ENCODE measurements at places on chromosomes 1 and 21.

DNA sequence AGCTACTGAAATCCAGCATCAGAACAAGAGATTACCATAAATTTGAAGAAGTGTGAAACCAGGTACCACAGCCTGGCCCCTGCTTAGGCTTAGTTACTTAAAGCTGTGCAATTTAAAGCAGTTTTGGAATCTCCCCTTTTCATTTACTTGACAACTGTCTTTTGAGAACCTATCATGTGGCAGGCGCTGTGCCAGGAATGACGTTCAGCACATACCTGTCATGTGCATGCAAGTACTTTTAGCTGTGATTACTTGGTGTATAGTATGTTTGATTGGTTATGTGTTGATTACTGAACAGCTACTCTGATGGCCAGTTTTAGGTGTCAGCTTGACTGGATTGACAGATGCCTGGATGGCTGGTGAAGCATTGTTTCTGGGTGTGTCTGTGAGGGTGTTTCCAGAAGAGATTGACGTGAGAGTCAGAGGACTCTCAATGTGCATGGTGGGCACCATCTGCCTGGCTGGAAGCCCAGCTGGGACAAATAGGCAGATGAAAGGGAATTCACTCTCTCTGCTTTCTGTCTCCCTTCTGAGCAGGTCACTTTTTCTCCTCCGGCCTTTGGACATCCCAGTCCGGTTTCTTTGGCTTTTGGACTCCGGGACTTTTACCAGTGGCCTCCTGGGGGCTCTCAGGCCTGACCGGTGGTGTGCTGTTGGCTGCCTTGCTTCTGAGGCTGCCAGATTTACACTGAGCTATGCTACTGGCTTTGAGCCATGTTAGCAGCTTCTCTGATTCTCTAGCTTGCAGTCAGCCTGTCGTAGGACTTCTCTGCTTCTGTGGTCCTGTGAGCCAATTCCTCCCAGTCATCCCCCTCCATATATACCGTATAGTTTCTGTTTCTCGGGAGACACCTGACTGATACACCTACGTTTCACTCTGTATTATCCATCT, 178.0 kb downstream of the RYR2 start:
- no peak for DNase-seq

GRCh38 chr1:111212634-111213335, 12.3 kb upstream of the DENND2D start:
- DNase-seq, result no peak

- DNase-seq, result no peak
Measured at GRCh38 chr1:25727635-25728286, 72.2 kb upstream of the SELENON start.

GRCh38 chr1:235742914-235743599, 93.5 kb upstream of the GNG4 start:
- DNase-seq, result no peak

DNA sequence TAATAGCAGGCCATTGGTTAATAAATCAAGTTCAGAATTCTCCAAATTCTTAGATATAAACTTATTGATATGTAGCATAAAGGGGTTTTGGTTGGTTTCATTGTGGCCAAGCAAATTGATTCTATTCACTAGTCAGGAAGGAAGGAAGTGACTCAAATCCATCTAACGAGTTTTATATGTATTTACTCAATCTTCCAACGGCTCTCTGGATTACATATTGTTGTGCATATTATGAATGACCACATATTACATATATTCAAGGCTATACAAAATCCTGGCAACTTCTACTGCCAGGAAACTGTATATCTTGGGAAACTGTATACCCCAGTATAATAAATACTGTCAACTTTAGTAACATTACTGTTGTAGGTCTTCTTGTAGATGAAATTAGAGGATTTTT, 20.1 kb upstream of the PDE4B start:
- DNase-seq, result no peak

DNA sequence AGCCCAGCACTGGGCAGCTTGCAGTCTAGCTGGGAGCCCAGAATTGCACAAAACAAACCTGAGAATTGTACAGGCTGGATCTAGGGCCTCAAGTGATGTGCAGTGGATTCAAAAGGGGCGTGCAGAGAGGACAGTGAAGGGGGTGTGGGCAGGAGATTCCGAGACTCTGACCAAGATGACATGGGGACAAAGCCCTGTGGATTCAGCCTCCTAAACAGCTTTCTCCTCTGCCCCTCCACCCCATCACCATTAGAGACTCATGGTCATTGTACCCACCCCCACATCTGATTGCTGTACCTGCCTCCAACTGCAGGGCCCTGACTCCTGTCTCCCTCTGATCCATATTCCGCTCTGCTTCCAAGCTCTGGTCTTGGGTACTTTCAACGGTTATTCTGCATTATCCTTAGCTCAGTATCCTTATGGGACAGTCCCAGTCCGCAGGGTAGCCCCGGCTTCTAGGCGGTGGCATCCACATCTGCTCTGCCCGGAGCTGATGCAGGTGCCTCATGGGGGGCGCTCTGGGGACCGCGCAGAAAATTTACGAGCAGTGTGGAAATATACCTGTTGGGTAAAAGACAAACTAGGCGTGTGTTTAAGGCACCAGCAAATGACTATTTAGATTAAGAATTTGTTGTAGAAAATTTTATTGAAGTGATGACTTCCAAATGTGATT, 1.7 kb upstream of the BMP8A start:
- no peak for DNase-seq

DNA sequence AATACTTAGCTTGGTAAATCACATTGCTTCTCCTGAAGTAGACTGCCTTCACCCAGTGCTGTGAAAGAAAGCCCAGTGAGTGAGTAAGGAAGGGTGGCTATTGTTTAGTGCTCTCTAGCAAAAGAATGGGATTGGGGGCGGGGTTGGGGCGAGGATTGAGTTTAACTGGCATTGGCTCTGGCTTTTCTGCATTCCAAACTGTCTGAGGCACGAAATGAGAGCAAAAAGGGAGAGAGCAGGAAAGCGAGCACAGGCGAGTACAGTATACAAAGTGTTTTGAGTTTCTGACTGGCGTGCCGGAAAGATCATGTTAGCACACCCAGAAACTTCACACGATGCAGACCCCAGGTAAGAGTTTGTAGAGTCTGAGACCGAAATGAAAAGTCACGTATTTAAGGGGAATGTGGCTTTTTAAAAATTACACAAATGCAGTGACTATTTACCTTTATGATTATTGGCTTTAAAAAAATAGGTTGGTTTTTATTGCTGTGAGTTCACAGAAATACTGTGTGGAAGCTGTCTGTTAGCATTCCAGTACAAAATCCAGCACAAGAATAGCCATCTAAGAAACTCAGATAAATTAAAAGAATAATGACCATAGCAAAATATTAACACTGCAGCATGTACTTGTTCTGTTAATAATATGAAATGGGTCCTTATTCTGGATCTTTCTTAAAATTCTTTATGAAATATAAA, 155.4 kb downstream of the CLEC20A start:
- no peak for DNase-seq

DNA sequence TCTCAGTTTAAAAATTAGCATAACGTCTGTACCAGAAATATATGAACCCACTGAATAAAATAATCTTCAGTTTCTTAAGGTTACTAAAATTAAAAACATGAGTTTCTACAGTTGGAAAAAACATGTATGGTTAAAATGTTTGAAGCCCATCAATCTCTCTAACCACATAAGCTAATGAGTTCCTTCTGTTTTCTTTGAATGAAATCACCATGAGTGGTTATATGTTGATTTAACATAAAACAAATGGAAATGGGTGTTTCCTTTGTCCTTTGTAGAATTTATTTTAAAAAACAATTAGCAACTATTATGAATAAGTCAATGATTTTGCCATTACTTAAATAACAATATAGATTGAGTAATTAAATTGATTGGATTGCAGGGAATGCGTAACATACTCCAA, 3.0 kb upstream of the ADGRL2 start:
- DNase-seq, result no peak

GRCh38 chr1:72018562-72018961, 263.8 kb downstream of the NEGR1 start:
- no peak for DNase-seq

GRCh38 chr1:101235696-101236515, 913 bp upstream of the S1PR1 start:
- peak; percentile 55 for DNase-seq

DNA sequence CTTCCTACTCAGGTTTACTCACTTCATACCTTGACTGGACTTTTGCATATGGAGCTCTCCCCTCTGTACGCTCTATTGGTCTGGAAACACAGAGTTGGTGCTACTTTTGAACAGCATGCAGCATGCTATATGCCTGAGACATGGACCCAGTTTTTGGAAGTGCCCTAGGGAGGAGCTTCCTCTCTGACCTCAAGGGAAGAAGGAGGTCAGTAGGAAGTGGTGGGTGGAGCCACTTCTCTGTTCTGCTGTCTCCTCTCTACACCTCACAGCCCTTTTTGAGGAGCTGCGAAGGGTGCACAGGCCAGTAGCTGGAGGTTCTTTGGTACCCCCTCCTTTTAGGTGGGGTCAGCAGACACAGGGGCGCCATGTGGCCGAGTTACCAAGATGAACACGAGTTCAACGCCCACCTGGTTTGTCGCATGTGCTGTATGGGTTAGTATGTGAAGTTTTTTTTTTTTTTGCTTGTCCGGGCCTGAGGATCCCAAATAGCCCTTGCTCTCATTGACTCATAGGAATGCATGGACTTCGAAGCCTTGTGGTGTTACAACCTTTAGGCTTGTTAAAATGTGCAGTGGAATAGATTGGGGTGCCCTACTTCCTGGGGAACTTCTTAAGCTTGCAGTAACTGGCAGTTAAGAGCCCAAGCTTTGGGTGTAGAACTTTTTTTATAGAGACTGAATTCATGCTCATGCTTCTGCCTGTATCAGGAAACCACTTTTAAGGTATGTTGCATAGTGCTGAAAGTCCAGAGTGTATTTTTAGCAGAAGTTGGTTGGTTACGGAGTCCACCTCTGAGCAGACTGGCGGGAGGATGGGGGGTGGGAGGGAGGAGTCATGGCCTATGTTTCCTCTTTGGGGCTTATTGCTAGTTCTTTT, 10.7 kb downstream of the MACF1 start:
- peak; percentile 18 for DNase-seq

DNA sequence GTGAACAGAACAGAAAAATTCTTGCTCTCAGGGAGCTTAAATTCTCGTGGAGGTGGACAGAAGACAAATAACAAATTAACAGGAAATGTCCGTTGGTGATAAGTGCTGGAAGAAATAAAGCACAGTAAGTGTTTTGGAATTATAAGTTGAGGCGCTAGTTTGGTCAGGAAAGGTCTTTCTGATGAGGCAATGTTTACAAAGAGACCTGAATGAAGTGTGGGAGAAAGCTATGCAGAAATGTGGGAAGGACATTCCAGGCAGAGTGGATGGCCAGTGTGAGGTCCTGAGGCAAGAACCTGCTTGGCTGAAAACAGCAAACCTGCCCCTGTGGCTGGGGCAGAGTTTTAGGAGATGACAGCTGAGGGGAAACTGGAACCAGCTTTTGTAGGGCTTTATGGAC, 23.3 kb downstream of the NGF start:
- DNase-seq, result no peak

DNA sequence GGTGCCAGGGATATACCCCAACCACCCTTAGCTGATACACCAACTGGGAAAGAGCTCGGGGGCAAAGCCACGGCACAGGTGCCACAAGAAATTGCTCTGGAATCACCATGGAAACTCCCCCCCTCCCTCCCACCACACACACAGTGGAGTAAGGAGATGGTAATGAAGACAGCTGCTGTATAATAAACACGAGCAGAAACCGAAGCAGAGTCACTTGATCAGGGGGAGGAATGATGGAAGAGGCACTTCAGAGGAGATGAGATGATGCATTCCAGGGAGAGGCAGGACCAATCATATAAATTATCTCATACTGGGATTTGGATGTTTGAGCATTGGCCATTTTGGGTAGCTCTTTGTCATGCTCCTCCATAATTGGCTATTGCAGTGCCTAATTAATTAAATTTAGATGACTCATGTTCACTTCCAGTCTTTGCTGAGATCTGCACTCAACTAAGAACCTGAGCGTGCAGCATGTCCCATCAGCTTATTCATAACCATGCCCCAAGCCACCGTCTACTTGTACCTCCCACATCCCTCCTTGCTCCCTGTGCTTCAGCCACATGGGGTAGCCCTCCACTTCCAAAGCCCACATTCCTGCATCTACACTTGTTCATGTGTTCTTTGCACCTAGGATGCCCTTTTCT, 189.5 kb downstream of the ZSCAN20 start:
- no peak for DNase-seq

DNA sequence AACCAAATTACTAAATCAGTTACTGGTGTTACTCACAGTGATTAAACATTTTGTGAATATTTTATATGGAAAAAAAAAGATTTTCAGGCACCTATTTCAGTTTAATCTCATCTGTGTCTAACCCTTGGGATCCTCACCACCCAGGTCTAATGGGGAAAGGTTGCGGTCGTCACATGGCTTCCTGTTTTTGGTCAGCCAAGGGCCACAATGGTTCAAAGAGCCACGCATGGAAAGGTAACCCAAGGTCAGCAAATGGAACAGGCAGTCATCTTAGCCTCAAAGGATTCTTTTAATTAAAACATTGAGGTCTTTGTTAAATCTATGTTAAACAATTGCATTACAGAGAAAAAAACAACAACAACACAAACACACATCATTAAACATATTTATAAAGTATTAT, 21.9 kb downstream of the SRSF4 start:
- no peak for DNase-seq

DNA sequence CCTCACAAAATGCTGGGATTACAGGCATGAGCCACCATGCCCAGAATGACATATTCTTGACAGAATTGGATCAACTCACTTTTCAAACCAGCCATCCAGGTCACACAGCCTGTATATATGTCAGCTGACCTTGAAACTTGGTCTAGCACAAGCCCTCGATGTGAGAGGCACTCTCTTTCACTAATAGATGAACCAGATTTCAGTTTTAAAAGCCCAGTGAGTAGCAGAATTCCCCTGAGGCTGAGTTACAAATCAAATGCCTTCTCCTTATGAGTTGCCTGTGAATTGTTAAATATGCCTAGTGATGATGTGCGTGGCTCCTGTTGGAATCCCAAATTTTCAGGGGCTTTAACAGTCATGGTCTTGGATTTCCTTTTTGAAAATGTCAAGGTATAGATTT, 88.7 kb downstream of the CD247 start:
- DNase-seq, result no peak

DNA sequence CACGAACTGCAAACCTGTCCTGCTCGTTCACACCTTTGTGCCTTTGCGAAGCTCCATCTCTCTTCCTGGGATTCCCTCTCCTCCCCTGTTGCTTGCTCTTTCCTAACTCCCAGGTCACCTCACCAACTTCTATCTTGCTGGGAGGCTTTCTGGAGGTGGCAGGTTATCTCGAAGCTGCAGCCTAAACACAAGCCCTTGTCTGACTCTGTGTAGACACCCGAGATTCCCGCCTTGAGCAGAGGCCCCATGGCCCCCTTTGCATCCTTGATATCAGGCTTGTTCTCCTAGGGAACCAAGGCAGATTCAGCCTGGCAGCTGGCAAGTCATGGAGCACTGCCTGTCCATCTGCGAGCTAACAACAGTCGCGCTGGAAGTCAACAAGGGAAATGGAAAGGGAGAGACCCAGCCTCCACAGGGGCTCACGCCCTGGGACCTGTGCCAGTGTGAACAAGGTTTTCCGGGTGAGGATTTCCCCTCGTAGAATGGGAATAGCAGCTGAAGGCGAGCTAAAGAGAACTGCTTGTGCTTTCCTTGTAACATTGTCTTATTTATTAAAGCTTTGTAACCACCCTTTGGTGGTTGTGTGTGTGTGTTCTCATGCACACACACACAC, 109.5 kb upstream of the JUN start:
- DNase-seq, result no peak

- no peak for DNase-seq
Measured at GRCh38 chr1:105362438-105362837, 1612.7 kb downstream of the AMY1C start.
